Activated naive CD8-positive, alpha-beta T cell treated with anti-CD3 and anti-CD28 coated beads, Interleukin-2, amount 50 U/mL, for 24 hours (primary cell): ENCODE measurements at places on chromosomes 6 and 20.

GRCh38 chr6:16278048-16278724, 39.8 kb downstream of the GMPR start:
- H3K36me3 ChIP-seq = no peaks in the 10 kb centered on the region
- H3K27me3 ChIP-seq = peaks cover 2% of the 10 kb centered on the region
- DNase-seq = no peak
- H3K4me3 ChIP-seq = no peak overlapping the region
- no peak overlapping the region for H3K27ac ChIP-seq

DNA sequence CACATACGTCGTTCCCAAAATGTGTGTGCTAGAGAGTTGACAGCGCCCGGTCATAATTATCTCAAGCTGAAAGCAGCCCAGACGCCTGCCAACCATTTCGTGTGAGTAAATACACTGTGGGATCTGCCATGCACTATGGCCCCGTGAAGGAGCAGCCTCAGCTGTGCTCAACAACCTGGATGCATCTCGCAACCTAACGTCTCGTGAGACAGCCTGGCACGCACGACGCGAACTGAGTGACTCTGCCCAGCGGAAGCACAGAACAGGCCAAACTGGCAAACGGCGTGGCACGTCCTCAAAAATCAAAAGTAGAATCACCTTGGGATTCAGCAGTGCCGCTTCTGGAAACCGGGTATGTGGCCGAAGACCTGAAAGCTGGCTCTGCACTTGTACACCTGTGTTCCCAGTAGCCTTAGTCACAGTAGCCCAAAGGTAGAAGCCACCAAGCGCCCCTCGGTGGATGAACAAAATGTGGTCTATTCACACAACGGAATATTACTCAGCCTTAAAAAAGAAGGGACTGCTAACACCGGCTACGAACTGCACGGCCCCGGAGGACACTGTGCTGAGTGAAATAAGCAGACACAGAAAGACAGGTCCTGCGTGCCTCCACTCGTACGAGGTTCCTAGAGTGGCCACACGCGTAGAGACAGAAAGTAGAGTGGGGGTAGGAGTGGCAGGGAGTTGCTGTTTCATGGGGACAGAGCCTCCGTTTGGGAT, 27.2 kb upstream of the SLCO4A1 start:
- peaks cover 35% of the 10 kb centered on the region for H3K4me1 ChIP-seq
- peak overlapping the region; percentile 0 for H3K4me3 ChIP-seq

GRCh38 chr6:148873868-148874267, 127.0 kb downstream of the UST start:
- DNase-seq = no peak
- H3K36me3 ChIP-seq = no peaks in the 10 kb centered on the region
- no peaks in the 10 kb centered on the region for H3K27me3 ChIP-seq
- H3K4me3 ChIP-seq = no peak overlapping the region

DNA sequence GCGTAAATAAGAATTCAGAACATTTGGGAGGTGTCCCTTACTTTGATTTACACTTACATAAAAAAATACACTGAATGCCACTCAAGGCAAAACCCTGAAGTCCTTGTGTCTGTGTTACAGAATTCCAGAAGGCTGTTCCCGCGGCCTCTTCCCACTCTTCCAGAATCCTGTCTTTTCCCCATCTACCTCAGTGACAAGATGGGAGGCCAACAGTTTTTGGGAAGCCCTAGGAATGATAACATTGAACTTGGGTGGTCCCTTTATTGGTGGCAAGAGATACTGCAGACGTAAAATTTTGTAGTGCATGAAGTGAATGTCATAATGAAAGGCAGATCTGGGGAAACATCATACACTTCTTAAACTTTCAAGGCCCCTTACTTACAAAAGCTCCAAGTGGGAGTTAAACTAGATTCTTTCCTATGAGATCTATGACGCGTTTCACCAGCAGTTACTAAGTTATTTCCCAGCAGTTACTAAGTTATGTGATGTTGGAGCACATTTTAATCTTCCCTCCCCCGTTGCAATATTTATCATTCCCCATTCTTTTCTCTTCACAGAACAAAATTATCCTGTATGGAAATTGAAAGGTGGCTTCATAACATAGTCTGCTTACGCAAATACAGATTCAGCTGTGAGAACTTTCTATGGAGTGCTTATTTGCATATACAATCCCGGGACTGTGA, 79.5 kb downstream of the BCAS1 start:
- no peak overlapping the region for H3K4me3 ChIP-seq
- peaks cover 13% of the 10 kb centered on the region for H3K27me3 ChIP-seq
- no peaks in the 10 kb centered on the region for H3K36me3 ChIP-seq

- no peak overlapping the region for H3K4me3 ChIP-seq
- peaks cover 3% of the 10 kb centered on the region for H3K36me3 ChIP-seq
- peaks cover 16% of the 10 kb centered on the region for H3K27me3 ChIP-seq
- no peaks in the 10 kb centered on the region for H3K4me1 ChIP-seq
- no peak for DNase-seq
- H3K27ac ChIP-seq = no peak overlapping the region
Observed at GRCh38 chr6:7922596-7922995, 12.0 kb upstream of the TXNDC5 start.

DNA sequence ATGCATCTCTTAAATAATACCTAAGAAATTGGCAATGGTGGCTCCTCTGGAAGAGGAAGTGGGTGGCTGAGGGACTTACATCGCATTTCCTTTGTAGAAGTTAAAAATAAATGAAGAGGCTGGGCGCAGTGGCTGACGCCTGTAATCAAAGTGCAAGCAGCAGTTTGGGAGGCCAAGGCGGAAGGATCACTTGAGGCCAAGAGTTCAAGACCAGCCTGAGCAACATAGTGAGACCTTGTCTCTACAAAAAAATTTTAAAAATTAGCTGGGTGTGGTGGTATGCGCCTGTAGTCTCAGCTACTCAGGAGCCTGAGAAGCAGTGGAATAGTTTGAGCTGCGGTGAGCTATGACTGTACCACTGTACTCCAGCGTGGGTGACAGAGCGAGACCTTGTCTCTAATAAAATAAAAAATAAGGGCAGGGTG, 12.2 kb upstream of the NCOA3 start:
- H3K36me3 ChIP-seq = peaks cover 2% of the 10 kb centered on the region

DNA sequence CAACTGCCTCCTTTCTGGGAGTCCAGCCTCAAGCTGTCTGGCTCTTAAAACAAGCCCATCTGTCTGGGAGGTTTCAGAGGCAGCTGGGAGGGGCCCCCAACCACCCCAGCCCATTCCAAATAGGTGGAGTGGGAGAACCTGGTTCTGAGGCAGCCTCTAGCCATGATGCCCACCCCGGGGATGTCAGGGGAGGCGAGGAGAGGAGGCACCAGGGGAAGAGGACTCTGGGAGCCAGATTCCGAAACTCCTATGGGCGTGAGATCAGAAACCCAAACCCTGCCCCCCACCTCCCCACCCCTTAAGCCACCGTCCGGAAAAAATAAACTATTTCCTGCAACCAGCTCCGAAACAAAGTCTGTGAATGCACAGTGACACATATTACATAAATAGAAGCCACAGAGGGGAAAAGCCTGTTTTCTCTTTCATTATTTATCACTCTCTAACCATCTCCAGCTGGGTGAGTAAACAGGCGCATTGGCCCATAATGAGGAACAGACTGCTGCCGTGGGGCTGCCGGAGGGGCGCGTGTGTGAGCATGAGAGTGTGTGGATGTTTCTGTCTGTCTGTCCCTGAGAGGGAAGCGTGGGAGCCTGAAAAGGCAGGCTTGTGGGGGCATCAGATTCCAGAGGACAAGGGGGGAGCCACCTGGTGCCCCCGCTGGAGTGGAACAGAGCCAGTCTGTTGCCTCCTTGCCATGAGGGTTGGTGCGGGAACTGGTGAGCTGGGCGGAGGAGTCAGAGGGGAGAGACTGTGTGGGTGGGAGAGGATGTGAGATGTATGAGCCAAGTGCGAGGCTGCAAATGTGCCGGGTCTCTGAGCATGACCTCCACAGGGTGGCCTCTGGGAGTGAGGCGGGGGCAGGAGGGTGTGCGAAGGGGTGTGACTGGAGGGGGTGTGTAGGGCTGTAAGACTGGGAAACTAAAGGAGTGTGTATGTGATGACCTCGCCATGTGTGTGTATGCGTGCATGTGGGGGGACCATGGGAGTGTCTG, 14.3 kb upstream of the FOXP4 start:
- H3K27me3 ChIP-seq = peaks cover 32% of the 10 kb centered on the region
- DNase-seq = peak; percentile 67
- peak overlapping the region; percentile 77 for H3K4me3 ChIP-seq
- peak overlapping the region; percentile 92 for H3K27ac ChIP-seq
- peaks cover 35% of the 10 kb centered on the region for H3K4me1 ChIP-seq

- peak within 1 kb of the TSS; percentile 78 for H3K27ac ChIP-seq
- peaks cover 43% of the 10 kb centered on the region for H3K4me1 ChIP-seq
- H3K36me3 ChIP-seq = peaks cover 25% of the 10 kb centered on the region
- peak; percentile 56 for DNase-seq
Observed at GRCh38 chr6:4134841-4135664, at the start of gene ECI2. Gene ECI2, minus strand, starts transcription at chr6:4135575. Its CDS starts 15 bp downstream, at chr6:4135560.

DNA sequence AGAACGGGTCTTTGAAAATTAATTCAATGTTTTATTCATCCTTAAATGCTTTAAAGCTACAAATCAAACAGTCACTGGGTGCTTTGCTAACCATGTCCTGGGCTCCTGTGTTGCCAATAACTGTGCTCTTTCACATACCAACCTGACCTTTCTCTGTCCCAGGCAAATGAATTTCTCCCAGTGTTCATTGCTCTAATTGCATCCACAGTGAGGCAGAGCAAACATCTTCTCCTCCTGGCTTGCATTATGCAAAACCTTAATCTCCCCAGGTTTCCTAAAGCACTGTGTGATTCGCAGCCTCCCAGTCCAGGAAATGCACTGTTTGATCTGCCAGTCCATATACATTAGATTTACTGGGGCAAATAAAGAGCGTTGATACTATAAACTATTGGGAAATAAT, 219.0 kb downstream of the PREX1 start:
- H3K27me3 ChIP-seq = no peaks in the 10 kb centered on the region
- H3K36me3 ChIP-seq = no peaks in the 10 kb centered on the region
- H3K27ac ChIP-seq = no peak overlapping the region

- H3K27me3 ChIP-seq = peaks cover 2% of the 10 kb centered on the region
- no peak overlapping the region for H3K4me3 ChIP-seq
- H3K4me1 ChIP-seq = peaks cover 17% of the 10 kb centered on the region
- H3K36me3 ChIP-seq = no peaks in the 10 kb centered on the region
- H3K27ac ChIP-seq = no peak overlapping the region
- DNase-seq = peak; percentile 63
Observed at GRCh38 chr6:152309648-152310047, 327.5 kb downstream of the SYNE1 start.

- H3K27me3 ChIP-seq = no peaks in the 10 kb centered on the region
- no peak overlapping the region for H3K27ac ChIP-seq
- no peaks in the 10 kb centered on the region for H3K4me1 ChIP-seq
- no peak for DNase-seq
- no peaks in the 10 kb centered on the region for H3K36me3 ChIP-seq
- no peak overlapping the region for H3K4me3 ChIP-seq
Observed at GRCh38 chr6:168782187-168782751, 341.3 kb downstream of the SMOC2 start.

DNA sequence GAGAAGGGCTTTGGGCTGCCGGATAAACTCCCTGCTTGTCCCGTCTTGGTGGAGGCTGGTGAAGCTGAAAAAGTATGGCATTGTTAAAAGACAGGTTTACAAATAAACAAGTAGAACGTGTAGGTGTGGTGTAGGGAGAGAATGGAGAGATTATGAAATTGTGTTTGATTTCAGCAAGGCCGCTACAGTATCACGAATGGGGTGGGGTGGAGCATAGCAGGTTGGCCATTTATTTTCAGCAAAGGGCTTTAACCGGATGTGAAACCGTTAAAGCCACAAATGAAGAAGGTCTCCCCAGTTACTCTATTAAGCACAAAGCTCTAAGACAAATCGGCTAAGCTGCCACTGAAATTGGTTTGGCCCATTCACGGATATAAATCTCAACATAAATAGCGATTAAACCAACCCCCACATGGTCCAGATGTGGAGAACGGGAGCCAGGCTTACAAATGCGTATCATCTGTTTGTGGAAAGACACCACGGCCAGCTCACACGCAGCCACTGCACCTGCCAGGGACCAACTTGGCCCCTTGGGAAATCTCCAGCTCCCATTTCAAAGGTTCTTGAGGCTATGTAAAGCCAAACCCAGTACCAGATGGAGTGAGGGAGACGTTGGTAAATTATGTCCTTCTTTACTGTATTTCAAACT, 94.0 kb downstream of the ZMYND8 start:
- H3K4me1 ChIP-seq = peaks cover 44% of the 10 kb centered on the region
- peak overlapping the region; percentile 32 for H3K27ac ChIP-seq
- peaks cover 32% of the 10 kb centered on the region for H3K36me3 ChIP-seq
- no peaks in the 10 kb centered on the region for H3K27me3 ChIP-seq
- DNase-seq = no peak

GRCh38 chr20:44069203-44070011, 117.6 kb downstream of the JPH2 start:
- peak overlapping the region; percentile 91 for H3K27ac ChIP-seq
- H3K36me3 ChIP-seq = peaks cover 1% of the 10 kb centered on the region
- H3K27me3 ChIP-seq = peaks cover 2% of the 10 kb centered on the region
- peaks cover 65% of the 10 kb centered on the region for H3K4me1 ChIP-seq
- peak overlapping the region; percentile 71 for H3K4me3 ChIP-seq
- DNase-seq = peak; percentile 72

GRCh38 chr6:142631517-142632385, 313.2 kb downstream of the HIVEP2 start:
- no peak for DNase-seq
- no peak overlapping the region for H3K4me3 ChIP-seq
- no peak overlapping the region for H3K27ac ChIP-seq
- H3K27me3 ChIP-seq = no peaks in the 10 kb centered on the region
- H3K36me3 ChIP-seq = no peaks in the 10 kb centered on the region
- H3K4me1 ChIP-seq = peaks cover 6% of the 10 kb centered on the region

DNA sequence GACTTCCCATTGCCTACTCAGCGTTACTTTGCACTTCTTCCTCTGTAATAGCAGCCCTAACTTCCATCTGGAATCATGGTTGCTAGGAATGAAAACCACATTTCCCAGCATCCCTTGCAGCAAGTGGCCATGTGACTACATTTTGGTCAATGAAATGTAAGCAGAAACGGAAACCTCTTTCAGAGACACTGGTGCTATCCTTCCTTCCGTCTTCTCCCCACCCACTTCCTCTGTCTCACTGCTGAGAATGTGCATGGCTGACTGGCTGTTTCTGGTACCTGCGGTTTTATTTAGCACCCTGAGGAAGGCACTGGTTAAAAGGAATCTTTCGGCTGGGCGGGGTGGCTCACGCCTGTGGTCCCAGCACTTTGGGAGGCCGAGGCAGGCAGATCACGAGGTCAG, 107.4 kb downstream of the SCML4 start:
- peak overlapping the region; percentile 64 for H3K4me3 ChIP-seq
- H3K36me3 ChIP-seq = peaks cover 21% of the 10 kb centered on the region
- H3K27ac ChIP-seq = peak overlapping the region; percentile 93
- peaks cover 66% of the 10 kb centered on the region for H3K4me1 ChIP-seq
- H3K27me3 ChIP-seq = no peaks in the 10 kb centered on the region

- H3K27me3 ChIP-seq = peaks cover 4% of the 10 kb centered on the region
- no peaks in the 10 kb centered on the region for H3K36me3 ChIP-seq
- no peak for DNase-seq
- H3K27ac ChIP-seq = no peak overlapping the region
Observed at GRCh38 chr20:61806995-61807394, 258.7 kb downstream of the TAF4 start.

DNA sequence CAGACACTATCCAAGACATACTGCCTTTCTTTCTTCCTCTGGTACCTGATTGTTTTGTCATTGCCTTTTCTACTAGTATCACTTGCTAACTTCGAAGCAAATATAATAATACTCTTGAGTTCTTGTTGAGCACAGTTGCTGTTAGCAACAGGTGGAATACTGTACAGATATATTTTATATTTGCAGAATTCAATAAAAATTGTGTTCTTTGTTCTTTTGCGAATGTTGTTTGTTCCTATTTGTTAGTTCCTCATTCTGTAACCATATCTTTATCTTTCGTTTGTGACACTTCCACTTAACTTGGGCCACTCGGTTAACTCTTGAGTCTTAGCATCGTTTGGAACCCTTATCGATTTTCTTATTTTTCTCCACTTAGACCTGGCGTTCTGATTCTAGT, 868 bp downstream of the CYB5R4 start:
- H3K27me3 ChIP-seq = peaks cover 6% of the 10 kb centered on the region
- peak overlapping the region; percentile 90 for H3K4me3 ChIP-seq
- peaks cover 31% of the 10 kb centered on the region for H3K4me1 ChIP-seq
- peaks cover 11% of the 10 kb centered on the region for H3K36me3 ChIP-seq
- H3K27ac ChIP-seq = peak overlapping the region; percentile 82
- no peak for DNase-seq
